HuH-7.5 (cell line): ENCODE measurements at places on chromosomes 12 and 14.

DNA sequence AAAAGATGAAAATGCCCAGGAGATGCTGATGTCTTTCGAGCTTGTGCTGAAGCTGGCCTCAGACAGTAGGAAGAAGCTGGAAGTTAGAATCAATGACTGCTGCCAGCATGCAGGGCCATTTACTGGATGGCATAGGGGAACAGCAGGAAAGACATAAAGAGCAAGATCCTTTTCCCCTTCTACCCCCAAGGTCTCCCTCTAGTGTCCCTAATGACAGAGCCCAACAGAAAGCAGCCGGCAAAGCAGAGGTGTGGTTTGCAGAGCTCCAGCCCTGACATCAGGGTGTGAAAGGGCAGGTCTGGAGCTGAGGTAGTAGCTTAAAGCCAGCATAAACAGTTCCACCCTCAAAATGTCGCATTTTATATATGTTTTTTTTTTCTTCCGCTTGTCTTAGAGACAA lies 1560.7 kb upstream of the TMEM132C start:
- DNase-seq = no peak

GRCh38 chr14:99516871-99517642 lies 35.8 kb downstream of the CCNK start:
- DNase-seq = no peak

DNA sequence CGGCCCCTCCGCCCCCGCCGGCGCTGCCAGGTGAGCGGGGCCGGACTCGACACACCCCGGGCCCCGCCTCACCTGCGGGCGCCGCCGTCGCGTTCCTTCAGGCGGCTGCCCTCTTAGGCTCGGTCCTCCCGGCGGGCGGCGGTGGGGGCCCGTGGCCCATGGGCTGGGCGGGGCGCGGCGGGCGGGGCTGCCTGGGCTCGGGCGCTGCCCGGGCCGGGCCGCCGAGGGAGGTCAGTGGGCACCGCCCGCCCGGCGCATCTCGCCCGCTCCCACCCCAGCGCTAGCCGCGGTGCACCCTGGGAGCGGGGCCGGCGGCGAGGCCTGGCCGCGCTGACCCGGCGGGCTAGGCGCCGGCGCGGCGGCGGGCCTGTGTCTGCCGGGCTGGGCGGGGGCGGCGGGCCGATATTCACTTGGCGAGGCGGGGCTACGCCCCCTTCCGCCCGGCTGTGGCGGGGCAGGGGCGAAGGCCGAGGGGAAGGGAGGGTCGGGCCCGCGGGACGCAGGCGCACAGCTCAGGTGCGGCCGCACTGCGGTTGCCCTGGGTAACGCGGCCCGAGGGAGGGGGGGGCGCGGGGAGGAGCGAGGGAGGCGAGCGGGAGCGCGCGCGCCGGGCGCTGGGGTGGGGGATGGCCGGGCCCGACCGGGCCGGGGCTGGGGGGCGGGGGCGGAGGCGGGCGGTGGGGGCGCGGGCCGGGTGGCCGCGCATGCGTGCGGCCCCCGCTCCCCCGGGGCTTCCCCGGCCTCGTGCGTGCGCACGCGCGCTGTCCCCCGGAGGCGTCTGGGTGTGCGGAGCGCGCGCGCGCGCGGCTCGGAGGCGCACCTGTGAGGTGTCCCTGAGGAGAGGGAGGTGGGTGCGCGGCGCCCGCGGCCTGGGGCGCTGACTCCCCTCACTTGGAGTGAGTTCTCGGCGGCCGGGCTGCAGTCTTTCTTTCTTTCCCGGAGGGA lies at the start of the genes CCDC92 and ZNF664:
CCDC92 (minus strand) TSS at position 375 of the 945 bp plus-strand sequence. CDS start 28,526 bp downstream, outside the sequence.
ZNF664 (plus strand) TSS at position 759 of the 945 bp plus-strand sequence. CDS start 38,930 bp downstream, outside the sequence.
- peak; percentile 95 for DNase-seq

GRCh38 chr14:72503271-72503670 lies 390.6 kb downstream of the DPF3 start:
- no peak for DNase-seq

GRCh38 chr14:23409966-23410635 lies 2.0 kb upstream of the MYH6 start:
- DNase-seq = no peak

- no peak for DNase-seq
Observed at GRCh38 chr14:102187044-102187443, 47.3 kb downstream of the WDR20 start.

DNA sequence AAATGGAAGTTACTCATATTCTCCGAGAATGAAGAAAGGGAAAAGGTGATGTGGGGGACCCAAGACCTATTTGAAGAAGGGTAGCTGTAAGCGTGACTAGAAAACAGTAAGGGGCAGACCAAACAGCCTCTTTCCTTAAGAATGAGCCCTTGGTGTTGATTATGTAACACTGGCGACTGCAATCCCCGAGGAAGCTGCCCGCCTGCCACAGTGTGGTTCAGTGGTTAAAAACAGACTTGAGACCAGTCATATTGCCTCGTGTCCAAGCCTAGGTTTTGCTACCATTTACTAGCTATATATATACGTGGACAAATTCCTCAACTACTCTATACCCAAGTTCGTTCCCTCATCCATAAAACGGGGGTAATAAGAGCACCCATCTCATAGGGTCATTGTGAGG lies 49.1 kb downstream of the SSPN start:
- DNase-seq = no peak

- no peak for DNase-seq
Observed at GRCh38 chr14:72856530-72857266, 37.2 kb downstream of the DPF3 start.

DNA sequence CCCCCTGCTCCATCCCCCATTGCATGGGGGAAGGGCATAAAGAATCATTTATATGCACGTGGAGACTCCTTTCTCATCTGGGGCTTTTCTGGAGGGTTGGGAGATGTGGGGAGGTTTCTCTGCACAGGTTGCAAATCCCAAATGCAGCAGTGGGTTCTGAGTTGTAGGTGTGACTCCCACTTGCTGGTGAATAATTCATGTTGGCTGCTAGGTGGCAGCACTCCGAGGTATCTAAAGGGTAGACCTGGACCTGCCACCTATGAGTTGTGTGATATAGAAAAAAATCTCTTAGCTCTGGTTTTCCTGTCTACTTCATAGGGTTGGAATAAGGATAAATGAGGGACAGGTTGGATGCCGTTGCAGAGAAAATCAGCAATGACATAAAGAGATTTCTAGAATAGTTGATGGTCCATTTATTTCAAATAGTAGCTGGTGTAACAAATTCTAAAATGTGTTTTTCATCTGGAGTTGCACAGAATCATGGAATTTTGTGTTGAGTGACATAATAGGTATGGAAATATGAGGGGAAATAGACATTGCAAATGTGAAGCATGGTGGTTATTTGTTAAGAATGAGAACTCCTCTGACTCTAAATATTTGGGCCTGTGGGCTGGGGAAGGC lies 4.6 kb downstream of the MARCHF9 start:
- DNase-seq = peak; percentile 82

GRCh38 chr14:69291891-69292561 lies 32.1 kb downstream of the GALNT16 start:
- no peak for DNase-seq

GRCh38 chr12:52362118-52362726 lies 5.1 kb downstream of the KRT85 start:
- DNase-seq = no peak

DNA sequence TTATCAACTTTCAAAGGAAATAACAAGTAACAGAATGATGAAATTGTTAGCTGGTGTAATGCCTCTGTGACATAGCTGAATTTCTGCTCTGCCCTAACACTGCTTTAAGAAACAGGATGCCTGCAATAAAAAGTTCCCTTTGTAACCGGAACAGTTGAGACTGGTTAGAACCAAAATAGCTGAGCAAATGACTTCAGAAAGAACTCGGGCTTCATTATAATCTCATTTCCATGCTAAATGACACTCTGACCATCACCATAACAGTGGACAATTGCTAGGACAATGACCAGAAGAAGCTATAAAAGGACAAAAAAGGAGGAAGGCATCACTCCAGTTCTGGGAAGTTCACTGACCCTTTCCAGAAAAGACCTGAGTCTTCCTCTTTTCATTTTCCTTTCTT lies 23.5 kb upstream of the PYGL start:
- DNase-seq = no peak

DNA sequence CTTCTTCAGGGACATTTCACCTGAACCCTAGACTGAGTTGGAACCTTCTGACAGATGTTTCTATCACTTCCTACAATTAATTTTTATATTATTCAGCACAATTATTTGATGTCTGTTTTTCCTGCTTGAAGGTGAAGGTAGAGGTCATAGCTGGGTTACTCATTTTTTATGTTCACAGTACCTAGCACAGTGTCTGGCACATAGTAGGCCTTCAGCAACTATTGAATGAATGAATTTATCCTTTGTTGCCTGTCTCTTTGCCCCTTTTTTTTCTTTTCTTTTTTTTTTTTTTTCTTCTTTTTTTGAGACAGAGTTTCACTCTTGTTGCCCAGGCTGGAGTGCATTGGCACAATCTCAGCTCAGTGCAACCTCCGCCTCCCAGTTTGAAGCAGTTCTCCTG lies 29.5 kb upstream of the FAM177A1 start:
- DNase-seq = no peak

- no peak for DNase-seq
Observed at GRCh38 chr12:131264635-131265034, 310.9 kb downstream of the ADGRD1 start.

DNA sequence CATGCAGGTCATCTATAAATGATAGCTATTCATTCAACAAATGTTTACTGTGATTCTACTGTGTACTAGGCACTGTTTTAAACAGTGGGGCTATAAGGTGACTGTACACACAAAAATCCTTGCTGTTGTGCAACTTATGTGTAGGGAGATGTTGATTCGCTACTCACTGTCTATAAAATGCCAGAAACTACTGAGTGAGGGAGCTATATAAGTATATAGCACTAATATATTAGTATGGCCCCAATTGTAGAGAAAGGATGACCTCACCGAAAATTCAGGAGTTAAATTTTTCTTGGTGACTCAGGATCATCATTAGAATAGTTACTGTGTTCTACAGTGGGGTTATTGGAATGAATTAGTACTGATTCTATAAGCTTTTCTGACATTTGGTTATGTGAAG lies 117.4 kb downstream of the TGFB3 start:
- no peak for DNase-seq
